ENCODE measurements at places on chromosomes 16 and 17. TPM values are rescaled to one million over a fixed set of nuclear protein-coding genes. Genes with fewer than 3 reads are reported as not detected.

NAGS gene
- 0.84 TPM for polyA plus RNA-seq

DNA sequence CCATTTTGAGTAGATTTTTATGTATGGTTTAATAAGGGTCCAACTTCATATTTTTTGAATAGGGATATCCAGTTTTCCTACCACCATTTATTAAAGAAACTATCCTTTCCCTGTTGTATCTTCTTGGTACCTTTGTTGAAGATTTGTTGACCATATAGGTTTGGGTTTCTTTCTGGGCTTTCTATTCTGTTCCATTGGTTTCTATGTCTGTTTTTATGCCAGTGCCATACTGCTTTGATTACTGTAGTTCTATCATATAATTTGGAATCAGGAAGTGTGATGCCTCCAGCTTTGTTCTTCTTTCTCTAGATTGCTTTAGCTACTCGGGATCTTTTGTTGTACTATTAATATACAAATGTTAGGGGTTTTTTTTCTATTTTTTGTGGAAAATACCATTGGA is 46.5 kb downstream of the PPM1E start:
- no peak for DNase-seq

DNA sequence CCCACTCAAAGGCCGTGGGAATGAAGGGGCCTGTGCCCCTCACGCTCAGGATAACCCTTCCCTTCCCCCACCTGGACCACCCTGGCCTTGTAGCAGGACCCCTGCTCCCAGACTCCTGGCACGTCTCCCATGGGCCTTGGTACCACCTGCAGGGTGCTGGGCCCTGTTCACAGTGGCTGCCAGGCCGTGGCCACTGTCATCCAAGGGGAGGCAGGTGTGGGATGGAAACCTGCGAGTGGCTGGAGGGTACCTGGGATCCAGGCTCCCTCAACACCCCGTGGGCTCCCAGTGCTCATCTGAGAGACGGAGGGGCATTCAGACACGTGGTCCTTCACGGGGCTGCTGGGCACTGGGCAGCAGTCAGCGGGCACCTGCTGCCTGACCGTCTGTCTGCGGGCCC is 75.6 kb upstream of the CIBAR2 start:
- DNase-seq, result no peak

GAST gene
- not detected for polyA plus RNA-seq

DNA sequence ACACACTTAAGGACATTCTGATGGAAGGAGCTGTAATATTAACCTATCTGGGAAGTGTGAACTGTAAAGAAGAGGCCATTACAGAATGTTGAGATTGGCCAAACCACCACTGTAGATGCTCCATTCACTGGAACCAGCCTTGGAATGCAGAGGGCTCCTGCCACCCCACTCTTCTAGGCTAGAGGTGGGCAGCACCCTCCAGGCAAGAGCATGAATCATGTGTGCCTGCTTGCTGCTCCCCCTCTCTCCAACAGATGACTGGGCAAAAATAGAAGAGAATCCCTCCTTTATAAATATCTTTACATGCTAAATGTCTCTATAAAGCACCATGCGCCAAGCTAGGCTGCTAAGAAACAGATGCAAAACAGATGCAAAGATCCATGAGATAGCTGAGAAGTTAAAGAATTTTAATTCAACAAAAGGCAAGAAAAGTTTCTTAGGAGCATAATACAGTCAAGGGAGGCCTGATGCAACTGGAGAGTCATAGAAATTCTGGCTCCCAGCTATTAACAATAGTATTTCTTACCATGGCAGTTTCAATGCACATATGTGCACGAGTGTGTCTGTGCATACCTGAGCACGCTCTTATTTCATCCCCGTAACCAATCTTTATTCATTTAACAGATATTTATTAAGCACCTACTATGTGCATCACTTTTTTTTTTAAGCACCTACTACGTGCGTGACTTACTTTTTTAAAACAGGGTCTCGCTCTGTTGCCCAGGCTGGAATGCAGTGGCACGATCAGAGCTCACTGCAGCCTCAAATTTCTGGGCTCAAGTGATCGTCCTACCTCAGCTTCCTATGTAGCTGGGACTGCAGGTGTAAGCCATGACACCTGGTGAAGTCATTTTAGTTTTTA is 53.6 kb downstream of the GRIN2A start:
- no peak for DNase-seq

- no peak for DNase-seq
These were observed 9.5 kb downstream of the IGSF6 start for GRCh38 chr16:21642861-21643260.

GRCh38 chr16:83312718-83313245 is 495.0 kb upstream of the HSBP1 start:
- no peak for DNase-seq

CCL1 gene
- polyA plus RNA-seq, result not detected
